ENCODE measurements at places on chromosomes 3 and 15. TPM values are rescaled to one million over a fixed set of nuclear protein-coding genes. Genes with fewer than 3 reads are reported as not detected.

Gene HAUS2
- total RNA-seq: 45.3 TPM

Gene RTP1
- not detected for total RNA-seq

Gene LDHAL6B
- not detected for total RNA-seq

Gene CADM2
- total RNA-seq: not detected

Gene WDR93
- total RNA-seq: not detected

Gene ACTC1
- not detected for total RNA-seq

Gene NR1I2
- 1.0 TPM for total RNA-seq

DNA sequence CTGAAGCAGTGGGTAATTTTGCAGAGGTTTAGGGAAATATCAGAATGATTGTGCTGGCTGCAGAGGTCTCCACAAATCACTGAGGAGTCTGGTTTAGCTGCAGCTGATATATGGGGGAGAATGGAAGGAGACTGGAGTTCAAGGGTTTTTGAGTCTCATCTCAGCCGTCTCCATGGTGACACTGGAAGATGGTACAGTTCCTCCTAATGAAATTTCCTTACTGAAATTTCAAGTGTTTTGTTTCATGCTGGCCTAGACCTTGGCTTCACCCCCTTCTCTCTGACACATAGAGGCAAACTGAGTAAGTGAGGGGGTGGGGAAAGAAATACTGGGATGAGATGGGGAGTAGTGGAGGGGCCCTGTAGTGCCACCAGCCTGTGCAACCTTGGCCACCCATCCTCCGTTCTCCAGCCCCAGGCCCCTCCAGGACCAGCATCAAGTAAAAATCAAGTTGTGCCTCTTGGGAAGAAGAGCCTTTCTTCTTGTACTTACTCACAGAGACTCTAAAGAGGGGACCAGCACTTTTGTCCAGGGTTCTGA lies 17.8 kb upstream of the MORF4L1 start:
- no peak overlapping the region for H3K27ac ChIP-seq
- no peaks in the 10 kb centered on the region for H3K27me3 ChIP-seq
- no peaks in the 10 kb centered on the region for H3K36me3 ChIP-seq
- H3K4me1 ChIP-seq: peaks cover 6% of the 10 kb centered on the region
- no peak for DNase-seq

- H3K27ac ChIP-seq: no peak overlapping the region
- no peak overlapping the region for H3K4me3 ChIP-seq
- H3K36me3 ChIP-seq: peaks cover 2% of the 10 kb centered on the region
- peaks cover 16% of the 10 kb centered on the region for H3K27me3 ChIP-seq
- H3K4me1 ChIP-seq: no peaks in the 10 kb centered on the region
These were observed 353.0 kb upstream of the RORA start for GRCh38 chr15:61582092-61582491.

DNA sequence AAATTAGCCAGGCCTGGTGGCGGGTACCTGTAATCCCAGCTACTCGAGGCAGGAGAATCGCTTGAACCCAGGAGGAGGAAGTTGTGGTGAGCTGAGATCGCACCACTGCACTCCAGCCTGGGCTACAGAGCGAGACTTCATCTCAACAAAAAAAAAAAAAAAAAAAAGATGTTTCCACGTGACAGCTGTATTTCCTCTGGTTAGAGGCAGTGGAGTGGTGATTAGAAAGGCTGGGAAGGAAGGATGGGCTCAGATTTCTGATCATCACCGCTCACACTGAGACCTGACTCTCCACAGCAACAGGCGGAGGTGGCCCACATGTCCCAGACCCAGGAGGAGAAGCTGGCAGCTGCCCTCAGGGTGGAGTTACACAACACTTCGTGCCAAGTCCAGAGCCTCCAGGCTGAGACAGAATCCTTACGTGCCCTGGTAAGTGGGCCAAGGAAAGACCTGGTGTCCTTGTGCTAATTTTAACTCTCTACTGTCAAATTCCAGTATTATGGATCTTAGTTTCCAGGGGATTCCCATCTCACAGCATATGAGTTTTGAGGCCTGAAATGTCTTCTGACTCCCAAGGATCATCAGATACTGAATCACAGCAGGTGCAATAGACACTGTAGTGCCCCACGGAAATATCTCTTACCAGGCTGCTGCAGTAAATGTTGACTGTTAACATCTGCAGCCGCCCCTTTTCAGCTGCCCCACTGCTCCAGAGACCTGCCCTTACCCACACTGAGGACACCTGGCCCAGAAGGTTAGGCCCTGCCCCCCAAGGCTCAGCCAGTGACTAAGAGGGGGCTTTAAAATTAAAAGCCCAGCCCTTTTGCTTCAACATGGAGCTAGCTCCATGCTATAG lies 66.9 kb downstream of the BFSP2 start:
- peaks cover 36% of the 10 kb centered on the region for H3K4me1 ChIP-seq
- H3K27ac ChIP-seq: no peak overlapping the region
- no peaks in the 10 kb centered on the region for H3K36me3 ChIP-seq
- no peak overlapping the region for H3K4me3 ChIP-seq
- H3K27me3 ChIP-seq: no peaks in the 10 kb centered on the region
- DNase-seq: no peak

GRCh38 chr3:136818769-136819391 lies at the start of gene SLC35G2:
Gene SLC35G2, plus strand, starts transcription at chr3:136819126. Its CDS starts 35,335 bp downstream, at chr3:136854461.
- peak within 1 kb of the TSS; percentile 82 for H3K27ac ChIP-seq
- peaks cover 24% of the 10 kb centered on the region for H3K4me1 ChIP-seq
- peak within 1 kb of the TSS; percentile 81 for H3K4me3 ChIP-seq
- peak; percentile 69 for DNase-seq
- H3K27me3 ChIP-seq: peaks cover 27% of the 10 kb centered on the region
- peaks cover 9% of the 10 kb centered on the region for H3K36me3 ChIP-seq

GRCh38 chr3:40969756-40970466 lies 229.4 kb upstream of the CTNNB1 start:
- H3K36me3 ChIP-seq: peaks cover 1% of the 10 kb centered on the region
- H3K4me3 ChIP-seq: no peak overlapping the region
- DNase-seq: no peak
- peak overlapping the region; percentile 92 for H3K27ac ChIP-seq
- H3K4me1 ChIP-seq: peaks cover 37% of the 10 kb centered on the region
- H3K27me3 ChIP-seq: peaks cover 37% of the 10 kb centered on the region

- no peak overlapping the region for H3K27ac ChIP-seq
- H3K4me3 ChIP-seq: no peak overlapping the region
- no peaks in the 10 kb centered on the region for H3K27me3 ChIP-seq
- H3K4me1 ChIP-seq: no peaks in the 10 kb centered on the region
- no peaks in the 10 kb centered on the region for H3K36me3 ChIP-seq
- DNase-seq: no peak
These were observed 31.2 kb downstream of the SPATA12 start for GRCh38 chr3:57091521-57092273.

- H3K36me3 ChIP-seq: no peaks in the 10 kb centered on the region
- H3K4me1 ChIP-seq: no peaks in the 10 kb centered on the region
- no peak overlapping the region for H3K27ac ChIP-seq
- DNase-seq: no peak
These were observed 540.1 kb downstream of the NR2F2 start for GRCh38 chr15:96870580-96870979.

- no peaks in the 10 kb centered on the region for H3K36me3 ChIP-seq
- no peak for DNase-seq
- no peaks in the 10 kb centered on the region for H3K4me1 ChIP-seq
- no peaks in the 10 kb centered on the region for H3K27me3 ChIP-seq
- no peak overlapping the region for H3K4me3 ChIP-seq
- no peak overlapping the region for H3K27ac ChIP-seq
These were observed 928.5 kb upstream of the ROBO1 start for GRCh38 chr3:80696280-80696679.

DNA sequence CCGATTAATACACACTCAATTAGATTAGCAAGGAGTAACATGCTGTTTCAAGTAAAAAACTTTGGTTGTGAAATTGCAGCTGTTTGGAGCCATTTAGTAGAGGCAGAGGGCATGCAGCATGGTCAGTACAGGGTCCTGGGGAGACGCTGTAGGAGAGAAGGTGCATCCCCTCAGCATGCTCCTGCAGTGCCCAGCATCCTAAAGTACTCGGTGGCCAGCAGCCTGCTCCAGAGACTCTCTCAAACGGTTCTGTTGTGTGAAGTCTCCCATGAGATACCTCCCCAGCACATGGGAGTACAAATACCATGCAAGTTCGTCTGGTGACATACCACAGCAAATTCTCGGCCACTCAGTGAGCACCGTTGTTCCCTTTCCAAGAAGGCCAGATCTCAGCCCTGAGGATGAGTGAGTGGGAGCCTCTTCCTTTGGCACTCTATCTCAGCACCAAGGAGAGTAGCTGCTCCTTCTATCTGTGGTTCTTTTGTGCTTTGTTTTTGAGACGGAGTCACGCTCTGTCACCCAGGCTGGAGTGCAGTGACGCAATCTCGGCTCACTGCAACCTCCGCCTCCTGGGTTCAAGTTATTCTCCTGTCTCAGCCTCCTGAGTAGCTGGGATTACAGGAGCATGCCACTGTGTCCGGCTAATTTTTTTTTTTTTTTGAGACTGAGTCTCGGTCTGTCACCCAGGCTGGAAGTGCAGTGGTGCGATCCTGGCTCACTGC lies 72.7 kb downstream of the TJP1 start:
- H3K27me3 ChIP-seq: peaks cover 8% of the 10 kb centered on the region
- no peak overlapping the region for H3K4me3 ChIP-seq
- H3K36me3 ChIP-seq: no peaks in the 10 kb centered on the region
- no peak overlapping the region for H3K27ac ChIP-seq

GRCh38 chr3:58963928-58964503 lies 85.8 kb downstream of the CFAP20DC start:
- no peaks in the 10 kb centered on the region for H3K27me3 ChIP-seq
- H3K36me3 ChIP-seq: no peaks in the 10 kb centered on the region
- no peak overlapping the region for H3K27ac ChIP-seq
- H3K4me1 ChIP-seq: no peaks in the 10 kb centered on the region
- H3K4me3 ChIP-seq: no peak overlapping the region

DNA sequence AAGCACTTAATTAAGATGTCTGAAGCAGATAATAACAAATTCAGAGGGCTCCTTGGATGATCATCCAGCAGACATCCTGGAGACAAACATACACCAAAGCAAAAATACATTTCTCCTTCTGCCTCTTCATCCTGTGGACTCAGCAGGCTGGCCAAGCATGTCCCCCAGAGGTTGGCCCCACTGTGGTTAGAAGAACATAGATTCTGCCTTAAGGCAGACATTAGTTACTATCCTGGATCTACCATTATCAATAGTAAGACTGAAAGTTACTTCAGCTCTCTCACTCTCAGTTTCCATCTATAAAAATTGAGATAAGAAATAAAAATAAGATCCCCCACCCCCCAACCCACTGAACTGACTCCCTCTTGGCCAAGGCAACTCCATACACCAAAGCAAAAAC lies 28.6 kb upstream of the TGFBR2 start:
- no peaks in the 10 kb centered on the region for H3K27me3 ChIP-seq
- no peak overlapping the region for H3K27ac ChIP-seq
- peaks cover 20% of the 10 kb centered on the region for H3K4me1 ChIP-seq
- H3K4me3 ChIP-seq: no peak overlapping the region
- DNase-seq: peak; percentile 25

GRCh38 chr3:141920701-141921100 lies 44.3 kb downstream of the ATP1B3 start:
- no peaks in the 10 kb centered on the region for H3K27me3 ChIP-seq
- no peak overlapping the region for H3K4me3 ChIP-seq
- H3K36me3 ChIP-seq: peaks cover 44% of the 10 kb centered on the region

GRCh38 chr3:150483226-150483625 lies 63.1 kb downstream of the SERP1 start:
- no peaks in the 10 kb centered on the region for H3K27me3 ChIP-seq
- H3K4me3 ChIP-seq: no peak overlapping the region
- no peaks in the 10 kb centered on the region for H3K4me1 ChIP-seq
- no peak for DNase-seq
- no peak overlapping the region for H3K27ac ChIP-seq

DNA sequence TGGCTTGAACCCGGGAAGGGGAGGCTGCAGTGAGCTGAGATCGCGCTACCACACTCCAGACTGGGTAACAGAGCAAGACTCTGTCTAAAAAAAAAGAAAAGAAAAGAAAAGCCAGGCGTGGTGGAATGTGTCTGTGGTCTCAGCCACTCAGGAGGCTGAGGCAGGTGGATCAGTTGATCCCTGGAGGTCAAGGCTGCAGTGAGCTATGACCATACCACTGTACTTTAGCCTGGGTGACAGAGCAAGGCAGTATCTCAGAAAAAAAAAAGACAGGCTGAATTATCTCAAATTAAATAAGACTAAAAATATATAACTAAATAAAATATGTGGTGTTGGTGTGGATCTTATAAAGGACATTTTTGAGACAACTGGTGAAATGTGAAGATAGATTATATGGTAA lies 20.6 kb downstream of the SMARCC1 start:
- H3K36me3 ChIP-seq: peaks cover 21% of the 10 kb centered on the region
- H3K27ac ChIP-seq: no peak overlapping the region
- no peak overlapping the region for H3K4me3 ChIP-seq
- H3K4me1 ChIP-seq: peaks cover 6% of the 10 kb centered on the region

DNA sequence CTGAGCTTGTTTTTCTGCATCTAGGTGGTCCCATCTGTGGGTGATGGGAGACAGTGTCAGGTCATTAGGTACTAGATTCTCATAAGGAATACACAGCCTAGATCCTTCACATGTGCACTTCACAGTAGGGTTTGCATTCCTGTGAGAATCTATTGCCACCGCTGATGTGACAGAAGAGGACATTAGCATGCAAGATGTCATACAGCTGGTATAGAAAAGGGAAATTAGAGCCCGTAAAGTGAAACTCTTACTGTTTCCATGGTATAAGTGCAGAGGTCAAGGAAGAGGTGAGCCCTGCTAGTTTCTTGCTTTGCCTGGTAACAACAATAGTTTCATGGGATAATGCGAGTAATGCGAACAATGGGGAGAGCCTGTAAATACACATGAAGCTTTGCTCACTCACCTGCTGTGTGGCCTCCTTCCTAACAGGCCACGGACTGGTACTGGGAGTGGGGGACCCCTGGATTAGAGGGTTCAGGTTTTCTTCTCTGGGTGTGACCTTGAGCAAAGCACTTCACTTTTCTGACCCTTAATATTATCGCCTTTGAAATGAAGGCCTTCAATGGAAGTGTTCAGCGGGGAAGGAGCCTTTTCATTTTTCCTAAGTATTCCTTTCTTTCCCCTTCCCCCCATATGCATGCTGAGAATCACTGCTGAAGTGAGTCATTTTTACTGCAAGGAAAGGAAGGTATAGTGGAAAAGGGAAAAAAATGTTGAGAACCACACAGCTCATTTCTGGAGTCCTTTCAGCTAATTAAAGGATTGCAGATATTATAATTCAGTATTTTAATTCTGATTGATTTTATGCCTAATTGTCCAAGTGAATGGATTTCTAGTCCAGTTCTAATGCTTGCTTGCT lies 286.4 kb downstream of the UBE2E2 start:
- H3K27ac ChIP-seq: no peak overlapping the region
- no peak overlapping the region for H3K4me3 ChIP-seq
- no peaks in the 10 kb centered on the region for H3K4me1 ChIP-seq
- H3K27me3 ChIP-seq: no peaks in the 10 kb centered on the region
- DNase-seq: no peak
- peaks cover under 1% of the 10 kb centered on the region for H3K36me3 ChIP-seq
